ENCODE measurements at places on chromosomes 11 and 22.

GRCh38 chr11:117096201-117096991 is 1.8 kb downstream of the SIK3 start:
- peak; percentile 97 for DNase-seq

- no peak for DNase-seq
Observed at GRCh38 chr11:71566081-71566620, 788 bp downstream of the KRTAP5-10 start.

- DNase-seq: no peak
Observed at GRCh38 chr11:97289823-97290222, 900.0 kb downstream of the JRKL start.

- no peak for DNase-seq
Observed at GRCh38 chr22:23626286-23626975, 5.7 kb downstream of the DRICH1 start.

GRCh38 chr22:41350087-41350486 is 31.7 kb upstream of the TEF start:
- no peak for DNase-seq

DNA sequence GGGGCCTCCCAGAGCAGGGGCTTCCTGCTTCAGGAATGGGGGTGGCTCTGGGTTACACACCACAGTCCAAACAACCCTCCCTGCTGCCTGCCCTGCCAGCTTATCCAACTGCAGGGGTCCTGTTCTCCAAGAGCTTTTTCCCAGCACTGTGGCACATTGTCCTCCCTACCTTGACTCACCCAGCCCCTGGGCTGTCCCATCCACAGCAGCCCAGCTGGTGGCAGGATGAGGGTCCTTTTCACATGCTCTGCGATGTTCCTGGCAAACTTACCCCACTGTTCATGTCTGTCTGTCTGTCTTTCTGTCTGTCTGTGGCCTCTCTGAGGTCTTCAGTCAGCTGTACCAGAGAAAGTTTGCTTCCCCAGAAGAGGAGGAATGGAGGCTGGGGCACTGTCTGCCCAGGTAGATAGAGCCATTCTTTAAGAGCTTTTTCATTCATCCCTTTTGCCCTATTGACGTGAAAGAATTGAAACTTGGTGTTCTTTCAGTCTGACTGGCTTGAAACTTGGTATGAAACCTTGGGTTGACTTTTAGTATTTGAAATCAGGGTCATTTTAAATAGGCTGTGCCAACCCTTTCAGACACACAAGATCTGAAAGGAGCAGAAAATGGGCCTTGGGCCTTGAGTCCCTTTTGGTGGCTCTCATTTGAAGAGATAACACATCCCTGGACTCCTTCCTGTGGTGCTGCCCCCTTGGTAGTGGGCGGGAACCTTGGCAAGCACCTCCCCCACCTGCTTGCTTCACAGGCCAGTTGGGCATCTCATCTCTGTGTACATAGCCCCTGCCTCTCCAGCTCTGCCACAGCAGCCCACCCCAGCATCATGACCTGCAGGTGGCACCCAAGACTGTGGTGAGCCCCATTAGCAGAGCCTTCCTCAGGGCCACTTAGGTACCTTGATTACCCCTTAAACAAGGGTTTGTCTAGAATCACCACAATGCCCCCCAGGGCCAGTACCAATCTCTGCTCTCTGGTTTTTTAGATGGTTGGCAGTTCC is 74.6 kb upstream of the SUSD2 start:
- no peak for DNase-seq

- no peak for DNase-seq
Observed at GRCh38 chr11:116960930-116961329, 123.5 kb upstream of the APOA1 start.

- DNase-seq: no peak
Observed at GRCh38 chr22:28188178-28188879, 269.3 kb upstream of the PITPNB start.

DNA sequence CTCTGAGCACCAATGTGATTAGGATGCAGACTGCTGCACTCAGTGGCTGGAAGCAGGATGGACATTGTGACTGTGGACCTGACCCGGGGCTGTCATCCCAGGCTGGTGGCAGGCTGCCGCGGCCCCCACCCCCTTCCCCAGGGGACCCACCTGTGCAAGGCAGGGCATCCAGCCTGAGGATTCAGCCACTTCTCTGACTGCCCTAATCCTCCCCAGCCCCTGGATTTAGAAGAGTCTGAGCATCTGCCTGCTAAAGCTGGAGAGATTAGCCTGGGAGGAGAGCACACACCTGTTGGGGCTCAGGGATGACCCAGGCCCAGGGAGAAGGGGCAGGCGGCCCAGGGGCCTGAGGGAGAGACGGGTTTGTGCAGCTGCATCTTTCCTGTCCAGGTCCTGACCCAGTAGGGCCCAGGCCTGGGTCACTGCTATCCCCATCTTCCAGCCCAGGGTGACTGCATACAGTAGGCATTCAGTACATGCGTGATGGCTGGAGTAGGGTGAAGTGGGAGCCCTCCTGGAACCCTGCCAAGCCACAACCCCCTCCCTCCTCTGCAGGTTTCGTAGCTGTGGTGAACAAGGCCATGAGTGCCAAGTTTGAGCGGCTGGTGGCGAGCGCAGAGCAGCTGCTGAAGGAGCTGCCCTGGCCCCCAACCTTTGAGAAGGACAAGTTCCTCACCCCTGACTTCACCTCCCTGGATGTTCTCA is 12.1 kb downstream of the DPP3 start:
- no peak for DNase-seq

DNA sequence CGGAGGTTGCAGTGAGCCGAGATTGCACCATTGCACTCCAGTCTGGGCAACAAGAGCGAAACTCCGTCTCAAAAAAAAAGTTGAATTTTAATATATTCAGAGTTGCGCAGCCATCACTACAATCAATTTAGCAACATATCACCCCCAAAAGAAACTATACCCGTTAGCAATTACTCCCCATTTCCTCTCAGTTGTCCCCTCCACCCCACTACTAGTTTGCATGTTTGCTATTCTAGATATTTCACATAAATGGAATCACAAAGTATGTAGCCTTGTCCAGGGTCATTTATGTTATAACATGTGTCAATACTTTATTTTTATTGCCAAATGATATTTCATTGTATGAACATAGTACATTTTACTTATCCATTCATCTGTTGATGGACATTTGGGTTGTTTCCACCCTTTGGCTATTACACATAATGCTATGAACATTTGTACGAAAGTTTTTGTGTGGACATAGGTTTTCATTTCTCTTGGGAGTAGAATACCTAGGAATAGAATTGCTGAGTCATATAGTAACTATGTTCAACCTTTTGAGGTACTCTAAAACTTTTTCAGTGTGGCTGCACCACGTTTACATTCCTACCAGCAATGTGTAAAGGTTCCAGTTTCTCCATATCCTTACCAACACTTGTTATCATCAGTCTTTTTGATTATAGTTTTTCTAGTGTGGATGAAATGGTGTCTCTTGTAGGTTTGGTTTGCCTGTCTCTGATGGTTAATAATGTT is 2.2 kb downstream of the ZNF143 start:
- DNase-seq: peak; percentile 26

DNA sequence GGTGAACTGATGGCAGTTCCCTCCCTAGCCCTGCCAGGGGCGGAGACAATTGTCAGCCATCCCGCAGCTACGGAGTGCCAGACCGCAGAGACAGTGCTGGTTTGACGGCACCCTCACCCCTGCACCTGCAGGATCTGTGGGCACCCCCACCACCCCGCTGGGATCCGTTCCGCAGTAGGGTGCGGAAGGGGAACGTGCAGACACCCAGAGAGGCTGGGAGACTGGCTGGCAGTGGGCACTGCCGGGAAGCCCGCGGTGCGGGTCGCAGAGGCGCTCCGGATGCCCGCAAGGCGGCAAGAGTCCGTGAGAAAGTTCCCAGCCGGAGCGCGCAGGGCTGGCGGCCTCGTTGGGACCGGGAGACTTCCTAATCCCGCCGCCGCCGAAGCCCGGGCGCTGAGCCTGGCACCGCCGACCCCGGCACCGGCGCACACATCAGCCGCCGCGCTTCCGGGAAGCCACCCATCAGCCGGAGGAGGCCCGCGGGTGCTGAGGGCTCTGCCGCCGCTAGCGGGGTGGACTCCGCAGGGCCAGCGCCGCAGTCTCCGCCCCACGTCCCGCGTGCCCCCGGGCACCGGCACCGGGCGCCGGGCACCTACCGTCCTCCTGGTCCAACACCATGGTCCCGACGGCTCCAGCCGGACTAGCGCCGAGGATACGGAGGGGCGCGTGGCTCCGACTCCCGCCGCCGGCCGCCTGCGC is 4.3 kb upstream of the LMO1 start:
- no peak for DNase-seq

DNA sequence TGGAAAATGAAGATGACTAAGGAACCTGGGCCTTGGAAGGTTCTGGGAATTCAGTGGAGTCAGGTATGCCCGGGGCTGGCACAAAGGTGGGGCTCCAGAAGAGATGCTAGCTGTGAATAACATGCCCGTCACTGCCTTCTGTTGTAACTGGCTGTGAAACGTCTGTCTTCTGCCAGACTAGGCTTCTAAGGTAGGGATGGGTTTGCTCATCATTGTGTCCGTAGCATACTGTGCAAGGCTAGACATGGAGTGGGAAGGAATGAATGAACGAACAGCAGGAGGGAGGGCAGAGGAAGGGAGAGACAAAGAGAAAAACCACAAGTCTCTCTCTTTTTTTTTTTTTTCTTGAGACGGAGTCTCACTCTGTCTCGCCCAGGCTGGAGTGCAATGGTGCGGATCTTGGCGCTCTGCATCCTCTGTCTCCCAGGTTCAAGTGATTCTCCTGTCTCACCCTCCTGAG is 327.4 kb downstream of the MN1 start:
- DNase-seq: no peak

- DNase-seq: no peak
Observed at GRCh38 chr11:105878510-105878909, 143.5 kb downstream of the MSANTD4 start.

GRCh38 chr22:43628250-43628649 is 183.9 kb downstream of the EFCAB6 start:
- DNase-seq: no peak

DNA sequence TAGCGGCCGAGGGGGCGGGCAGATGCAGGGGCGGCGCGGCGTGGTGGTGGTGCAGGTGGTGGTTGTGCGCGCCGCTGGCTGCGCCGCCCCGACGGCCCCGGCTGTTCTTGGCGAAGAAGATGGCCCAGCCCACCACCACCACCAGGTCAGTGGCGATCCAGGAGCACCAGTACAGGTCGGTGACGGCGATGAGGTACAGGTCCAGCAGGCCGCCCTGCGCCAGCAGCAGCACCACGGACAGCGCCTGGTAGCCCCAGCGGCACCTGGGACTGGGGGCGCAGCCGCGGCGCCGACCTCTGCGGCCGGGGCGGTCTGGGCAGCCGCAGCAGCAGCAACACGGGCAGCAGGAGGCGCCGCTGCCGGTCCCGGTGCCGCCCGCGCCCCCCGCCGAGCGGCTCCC is 879 bp downstream of the TMEM121B start:
- DNase-seq: no peak

DNA sequence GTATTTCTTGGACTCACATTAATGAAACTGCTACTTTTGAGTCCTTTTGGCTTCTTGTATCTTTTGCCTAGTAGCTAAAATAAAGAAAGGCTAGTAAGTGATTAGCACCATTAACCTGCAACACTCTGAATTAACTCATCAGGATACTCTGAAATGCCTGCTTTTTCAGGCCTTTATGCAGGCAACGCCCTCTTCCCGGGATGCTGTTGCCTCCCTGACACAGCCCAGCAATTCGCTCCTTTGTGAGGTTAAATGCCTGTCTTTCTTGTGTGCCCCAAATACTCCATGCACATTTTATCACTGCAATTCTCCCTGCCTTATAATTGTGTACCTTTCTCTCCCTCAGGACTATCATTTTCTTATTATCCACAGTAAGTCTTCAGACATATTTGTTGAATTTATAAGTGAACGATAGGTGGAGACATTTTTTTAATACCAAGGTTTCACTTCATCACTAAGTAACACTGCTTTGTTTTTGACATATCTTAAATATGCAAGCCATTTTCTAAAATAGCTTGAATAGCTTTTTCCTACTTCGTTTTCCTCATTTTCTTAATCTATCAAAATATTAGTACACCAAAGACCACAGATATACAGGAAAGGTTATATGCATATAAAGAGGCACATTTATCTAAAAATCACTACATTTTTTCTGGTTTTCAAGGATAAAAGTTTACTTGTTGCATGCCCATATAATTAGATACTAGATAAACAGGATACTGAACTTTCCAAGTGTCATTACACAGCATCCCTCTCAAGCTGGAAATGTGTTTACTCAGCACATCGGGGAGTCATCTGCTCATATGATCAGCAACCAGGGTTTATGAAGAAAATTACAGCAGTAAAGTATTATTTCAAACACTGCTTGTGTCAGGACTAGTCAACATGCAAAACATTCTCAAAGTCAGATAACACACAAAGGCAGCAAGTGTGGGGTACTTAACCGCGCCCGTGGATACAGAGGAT is 48.5 kb upstream of the DDI1 start:
- peak; percentile 3 for DNase-seq

GRCh38 chr22:35736701-35737100 is 19.0 kb downstream of the APOL5 start:
- DNase-seq: no peak

- DNase-seq: no peak
Observed at GRCh38 chr11:20399498-20399897, 12.0 kb downstream of the PRMT3 start.

GRCh38 chr11:36123336-36124101 is 165.7 kb downstream of the COMMD9 start:
- DNase-seq: no peak

- peak; percentile 92 for DNase-seq
Observed at GRCh38 chr22:42780070-42780540, 59.4 kb upstream of the A4GALT start.

DNA sequence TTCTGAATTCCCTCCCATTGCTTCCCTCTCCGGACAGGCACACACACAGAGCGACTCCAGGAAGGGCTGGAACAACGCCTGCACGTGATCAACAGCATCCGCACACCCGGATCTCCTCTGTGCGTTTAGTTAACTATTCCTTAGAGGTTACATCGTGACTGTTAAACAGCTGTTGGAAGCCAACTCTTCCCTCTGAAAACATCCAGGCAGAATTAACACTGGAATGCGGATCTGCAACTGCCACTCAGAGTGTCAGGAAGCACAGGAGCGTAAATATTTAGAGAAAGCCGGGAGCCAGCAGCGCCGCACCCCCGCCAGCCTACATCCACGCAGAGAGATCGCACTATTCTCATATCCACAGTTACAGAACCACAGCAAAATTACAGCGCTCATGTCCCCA is 46.2 kb downstream of the SHANK2 start:
- DNase-seq: no peak

GRCh38 chr11:93032580-93032979 is 63.1 kb downstream of the MTNR1B start:
- DNase-seq: no peak

- no peak for DNase-seq
Observed at GRCh38 chr11:105022527-105022926, 441 bp downstream of the CASP5 start.

DNA sequence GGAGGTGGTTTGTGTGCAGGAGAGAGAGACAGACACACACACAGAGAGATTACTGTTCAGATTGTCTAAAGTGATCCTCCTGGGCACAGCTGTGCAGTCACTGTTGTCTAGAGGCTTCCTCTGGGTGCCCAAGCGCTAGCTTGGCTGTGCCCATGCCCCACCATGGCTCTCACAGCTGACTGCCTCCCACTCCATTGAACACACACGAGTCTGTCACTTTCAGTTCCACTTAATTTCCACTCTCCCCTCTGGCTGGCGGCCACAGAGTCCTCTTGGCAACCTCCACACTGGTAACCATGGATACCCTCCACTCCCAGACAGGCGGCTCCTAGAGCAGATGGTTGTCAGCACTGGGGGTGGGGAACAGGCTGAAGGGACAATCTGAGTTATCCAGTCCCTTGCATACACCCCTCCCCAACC is 29.1 kb downstream of the MAP6 start:
- DNase-seq: peak; percentile 85
